Naive thymus-derived CD8-positive, alpha-beta T cell (primary cell): ENCODE measurements at places on chromosomes 6 and 20. TPM values are rescaled to one million over a fixed set of nuclear protein-coding genes. Genes with fewer than 3 reads are reported as not detected.

DNA sequence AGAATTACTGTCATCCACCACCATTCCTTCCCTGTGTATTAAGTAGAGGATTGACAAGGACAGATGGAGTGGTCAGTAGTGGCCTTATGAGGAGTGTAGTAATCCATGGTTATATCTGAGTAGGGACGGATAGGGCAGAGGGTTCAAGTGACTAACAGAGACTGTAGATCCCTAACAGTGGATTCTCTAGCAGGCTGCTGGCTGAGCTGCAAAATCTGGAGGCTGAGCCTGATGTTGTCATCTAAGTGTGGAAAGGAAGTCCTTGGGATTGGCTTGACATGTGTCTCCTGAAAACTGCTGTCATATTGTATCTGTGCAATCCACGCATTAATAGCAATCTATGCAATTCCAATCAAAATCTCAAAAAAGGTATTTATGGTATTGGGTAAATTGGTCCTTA lies 94.2 kb downstream of the WASF1 start:
- no peaks in the 10 kb centered on the region for H3K36me3 ChIP-seq
- peaks cover 8% of the 10 kb centered on the region for H3K27me3 ChIP-seq
- DNase-seq: no peak
- no peak overlapping the region for H3K4me3 ChIP-seq
- no peak overlapping the region for H3K27ac ChIP-seq

- H3K4me3 ChIP-seq: no peak overlapping the region
- no peaks in the 10 kb centered on the region for H3K4me1 ChIP-seq
- peaks cover 5% of the 10 kb centered on the region for H3K27me3 ChIP-seq
- no peaks in the 10 kb centered on the region for H3K36me3 ChIP-seq
- H3K27ac ChIP-seq: no peak overlapping the region
Measured at GRCh38 chr20:59455402-59456341, 148.7 kb upstream of the PHACTR3 start.

DNA sequence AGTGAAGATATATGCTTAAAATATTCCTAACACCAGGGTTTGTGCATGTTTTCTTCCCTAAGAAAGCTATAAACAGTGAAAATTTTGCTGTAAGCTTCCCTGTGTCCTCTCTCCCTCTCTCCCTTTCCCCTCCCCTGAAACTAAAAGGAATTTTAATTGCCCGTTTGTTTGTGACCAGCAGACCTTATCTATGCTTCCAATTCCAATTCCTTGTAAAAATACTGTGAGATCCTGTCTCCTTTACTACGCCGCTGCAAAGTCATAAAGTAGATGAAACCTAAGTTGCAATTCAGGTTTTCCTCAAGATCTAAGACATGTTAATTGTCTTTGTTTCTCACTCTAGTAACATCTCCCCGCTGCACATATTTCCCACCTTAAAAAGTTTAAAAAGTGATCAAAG lies 82.3 kb downstream of the DNAH8 start:
- H3K4me3 ChIP-seq: no peak overlapping the region
- no peak for DNase-seq
- H3K4me1 ChIP-seq: no peaks in the 10 kb centered on the region
- H3K27me3 ChIP-seq: peaks cover 57% of the 10 kb centered on the region

DNA sequence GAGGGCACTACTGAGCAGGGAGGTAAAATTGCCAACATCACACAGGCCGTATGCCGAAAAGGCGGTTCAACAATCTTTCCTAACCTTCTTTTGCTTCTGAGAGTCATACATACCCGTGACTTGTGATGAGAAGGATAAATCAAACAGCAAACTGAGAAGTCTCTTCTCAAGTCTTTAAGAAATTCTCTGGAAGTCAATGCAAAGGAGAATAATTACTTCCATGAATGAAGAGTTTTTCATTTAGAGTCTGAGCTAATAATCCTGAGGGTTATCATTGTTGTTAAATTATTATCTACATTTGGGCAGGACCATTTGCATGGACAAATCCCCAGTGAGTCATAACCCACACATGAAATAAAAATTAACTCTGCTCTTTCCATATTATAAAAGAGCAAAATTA lies 22.4 kb upstream of the ILRUN start:
- no peaks in the 10 kb centered on the region for H3K27me3 ChIP-seq
- H3K4me3 ChIP-seq: no peak overlapping the region
- H3K36me3 ChIP-seq: no peaks in the 10 kb centered on the region
- no peak for DNase-seq
- no peak overlapping the region for H3K27ac ChIP-seq

- H3K36me3 ChIP-seq: no peaks in the 10 kb centered on the region
- H3K4me3 ChIP-seq: no peak overlapping the region
- DNase-seq: no peak
- H3K27ac ChIP-seq: no peak overlapping the region
- H3K4me1 ChIP-seq: peaks cover 31% of the 10 kb centered on the region
- H3K27me3 ChIP-seq: no peaks in the 10 kb centered on the region
Measured at GRCh38 chr6:142705054-142705453, 239.9 kb downstream of the HIVEP2 start.

- H3K27ac ChIP-seq: no peak overlapping the region
- peaks cover 4% of the 10 kb centered on the region for H3K36me3 ChIP-seq
- no peak for DNase-seq
- no peak overlapping the region for H3K4me3 ChIP-seq
- no peaks in the 10 kb centered on the region for H3K27me3 ChIP-seq
Measured at GRCh38 chr20:3068075-3068474, 3.3 kb upstream of the OXT start.

DNA sequence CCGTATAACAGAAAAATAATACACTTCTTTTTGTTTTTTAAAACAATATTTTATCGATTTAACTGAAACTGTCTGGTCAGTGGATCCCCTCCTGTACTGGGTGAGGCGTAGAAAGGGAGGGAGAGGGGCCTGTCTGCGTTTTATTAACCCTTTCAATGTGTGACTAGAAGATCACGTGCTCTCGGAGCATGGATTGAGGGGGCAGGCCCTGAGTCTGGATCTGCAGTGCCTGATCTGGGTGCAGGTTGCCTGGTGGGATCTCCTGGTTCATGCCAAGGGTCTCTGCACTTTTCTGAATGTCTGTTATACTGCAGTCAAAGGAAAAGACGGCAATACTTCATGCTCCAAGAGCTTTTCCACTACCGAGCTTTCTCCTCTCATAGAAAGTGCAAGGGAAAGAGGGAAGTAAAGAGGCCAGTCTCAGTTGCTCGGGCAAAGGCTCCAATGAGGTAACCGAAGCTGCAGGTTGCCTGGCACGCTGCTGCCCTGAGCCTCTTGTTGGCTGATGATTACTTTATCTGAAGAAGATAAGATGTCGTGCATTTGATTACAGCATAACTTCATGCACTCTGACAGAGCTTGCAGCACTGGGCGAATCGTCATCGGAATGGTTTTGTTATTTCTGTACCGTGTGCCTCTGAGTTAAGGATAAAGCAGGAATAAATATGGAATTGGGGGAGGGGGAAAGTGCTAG lies 167.5 kb upstream of the PMEPA1 start:
- DNase-seq: no peak
- H3K4me3 ChIP-seq: no peak overlapping the region
- no peaks in the 10 kb centered on the region for H3K36me3 ChIP-seq
- no peaks in the 10 kb centered on the region for H3K4me1 ChIP-seq
- H3K27ac ChIP-seq: no peak overlapping the region

DNA sequence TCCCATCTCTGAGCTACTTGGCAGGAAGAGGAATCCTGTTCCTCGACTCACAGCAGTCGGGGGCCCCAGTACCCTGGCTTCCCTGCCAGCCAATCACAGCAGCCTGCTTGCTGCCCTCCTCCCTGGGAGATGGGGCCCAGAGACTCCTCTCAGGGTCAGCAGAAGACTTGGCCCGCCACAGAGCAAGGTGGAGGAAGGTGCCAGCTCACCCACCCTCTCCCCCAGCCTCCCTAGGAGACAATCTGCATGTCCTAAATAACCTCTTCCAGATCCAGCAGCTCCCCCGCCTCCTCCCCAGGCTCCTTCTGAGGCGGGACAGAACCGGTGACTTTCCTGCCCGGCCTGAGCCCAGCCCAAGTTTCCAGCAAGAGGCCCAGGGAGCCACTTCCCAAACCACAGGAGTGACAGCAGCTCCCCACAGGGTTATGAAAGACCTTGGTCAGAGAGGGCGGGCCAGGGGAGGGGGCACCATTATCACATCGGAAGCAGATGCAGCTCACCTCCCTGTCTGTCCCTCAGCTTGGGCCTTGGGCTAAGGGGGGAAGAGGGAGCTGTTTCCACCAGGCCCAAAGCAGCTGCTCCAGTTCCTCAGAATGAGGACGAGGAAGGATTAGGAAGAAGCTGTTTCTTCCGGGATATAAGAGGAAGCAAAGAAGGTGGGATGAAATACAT lies 2.3 kb downstream of the CCND3 start:
- H3K36me3 ChIP-seq: peaks cover 10% of the 10 kb centered on the region
- DNase-seq: peak; percentile 17
- H3K27ac ChIP-seq: peak overlapping the region; percentile 87
- peak overlapping the region; percentile 96 for H3K4me3 ChIP-seq

- no peak overlapping the region for H3K27ac ChIP-seq
- DNase-seq: no peak
- H3K27me3 ChIP-seq: no peaks in the 10 kb centered on the region
- H3K4me3 ChIP-seq: no peak overlapping the region
- no peaks in the 10 kb centered on the region for H3K36me3 ChIP-seq
Measured at GRCh38 chr6:113370508-113371502, 486.3 kb upstream of the MARCKS start.

CFAP206 gene
- total RNA-seq: not detected

IL17F gene
- not detected for total RNA-seq

APOM gene
- 3.1 TPM for total RNA-seq

DCDC2 gene
- not detected for total RNA-seq

NR2E1 gene
- not detected for total RNA-seq
